ENCODE measurements at places on chromosomes 5 and 9.

DNA sequence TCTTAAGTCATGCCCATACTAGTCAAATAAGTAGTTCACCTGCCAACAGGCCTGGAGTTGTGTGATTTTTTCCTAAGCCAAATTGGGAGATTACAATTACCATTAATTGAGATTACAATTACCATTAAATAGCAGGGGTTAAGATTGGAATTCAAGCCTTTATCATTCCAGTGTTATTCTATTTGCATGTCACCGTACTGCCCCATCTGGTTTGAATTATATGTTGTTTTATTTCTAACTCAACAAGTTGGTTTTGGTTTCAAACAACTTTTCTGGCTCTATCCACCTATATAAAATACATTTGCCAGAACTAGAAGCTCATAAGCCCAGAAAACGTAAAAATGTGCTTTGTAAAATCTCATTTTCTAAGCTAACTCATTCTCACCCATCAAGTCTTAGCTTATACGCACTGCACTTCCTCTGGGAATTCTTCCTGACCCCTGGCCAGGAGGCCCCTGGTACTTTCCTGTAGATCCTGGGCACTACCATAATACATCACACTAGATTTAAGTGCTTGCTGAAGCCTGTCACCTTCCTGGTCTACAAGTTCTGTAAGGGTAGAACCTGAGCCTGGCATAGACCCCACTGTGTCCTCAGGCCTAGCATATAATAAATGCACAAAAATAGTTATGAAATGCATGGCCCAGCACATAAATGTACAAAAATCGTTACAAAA, 242.0 kb upstream of the TRPM3 start:
- DNase-seq, result no peak

DNA sequence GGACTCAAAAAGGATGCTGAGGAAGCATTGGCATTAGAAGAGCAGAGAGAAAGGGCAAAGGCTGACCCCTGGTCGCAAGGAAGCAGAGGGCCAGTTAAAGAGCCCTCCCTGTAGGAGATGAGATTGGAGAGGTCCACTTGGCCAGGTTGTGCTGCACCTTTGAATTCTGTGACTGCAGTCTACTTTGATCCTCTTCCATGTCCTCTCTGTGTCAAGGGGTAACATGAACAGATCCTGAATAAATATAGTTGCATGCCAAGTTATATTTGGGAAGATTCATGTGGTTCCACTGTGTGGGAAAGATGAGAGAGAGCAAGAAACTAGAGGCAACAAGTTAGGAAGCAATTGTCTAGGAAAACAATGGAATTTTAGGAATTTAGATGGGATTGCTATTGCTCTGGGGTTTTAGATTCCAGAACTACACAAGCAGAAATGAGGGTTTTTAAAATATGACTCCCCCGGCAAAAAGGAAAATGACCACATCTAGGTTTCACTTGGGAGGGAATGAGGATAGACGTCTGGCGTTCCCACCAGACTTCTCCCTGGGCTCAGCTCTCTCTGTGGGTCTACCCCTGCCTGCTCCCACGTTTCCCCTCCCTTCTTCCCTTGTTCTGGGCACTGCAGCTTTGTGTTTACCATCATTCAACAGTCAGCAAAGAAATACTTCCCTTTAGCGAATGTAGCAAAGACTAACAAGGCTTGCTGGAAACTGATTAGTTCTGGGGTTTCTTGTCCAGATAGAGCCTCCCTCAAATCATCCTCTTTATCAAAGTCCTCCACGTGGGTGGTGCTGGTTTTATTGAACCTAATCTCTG, 63.6 kb downstream of the SNX18 start:
- no peak for DNase-seq

DNA sequence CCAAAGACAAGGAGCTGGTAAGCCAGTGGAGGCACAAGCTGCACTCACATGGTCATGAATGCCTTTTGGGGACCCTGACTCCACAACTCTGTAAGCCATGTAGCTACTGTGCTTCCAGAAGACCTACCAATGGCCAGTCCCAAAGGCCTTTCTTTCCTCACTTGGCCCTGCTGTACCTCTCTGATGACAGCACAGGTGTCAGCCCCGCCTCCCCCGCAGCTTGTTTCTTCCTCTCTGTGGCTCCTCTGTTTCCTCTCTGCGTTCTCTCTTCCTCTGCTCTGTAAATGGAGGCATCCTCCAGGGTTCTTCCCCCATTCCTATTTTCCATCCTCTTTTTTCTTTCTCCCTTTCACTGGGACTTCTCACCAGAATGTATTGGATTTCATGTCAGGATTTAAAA, 26.7 kb downstream of the SH3TC2 start:
- no peak for DNase-seq

GRCh38 chr5:146052780-146053179, 52.6 kb downstream of the PLAC8L1 start:
- no peak for DNase-seq

DNA sequence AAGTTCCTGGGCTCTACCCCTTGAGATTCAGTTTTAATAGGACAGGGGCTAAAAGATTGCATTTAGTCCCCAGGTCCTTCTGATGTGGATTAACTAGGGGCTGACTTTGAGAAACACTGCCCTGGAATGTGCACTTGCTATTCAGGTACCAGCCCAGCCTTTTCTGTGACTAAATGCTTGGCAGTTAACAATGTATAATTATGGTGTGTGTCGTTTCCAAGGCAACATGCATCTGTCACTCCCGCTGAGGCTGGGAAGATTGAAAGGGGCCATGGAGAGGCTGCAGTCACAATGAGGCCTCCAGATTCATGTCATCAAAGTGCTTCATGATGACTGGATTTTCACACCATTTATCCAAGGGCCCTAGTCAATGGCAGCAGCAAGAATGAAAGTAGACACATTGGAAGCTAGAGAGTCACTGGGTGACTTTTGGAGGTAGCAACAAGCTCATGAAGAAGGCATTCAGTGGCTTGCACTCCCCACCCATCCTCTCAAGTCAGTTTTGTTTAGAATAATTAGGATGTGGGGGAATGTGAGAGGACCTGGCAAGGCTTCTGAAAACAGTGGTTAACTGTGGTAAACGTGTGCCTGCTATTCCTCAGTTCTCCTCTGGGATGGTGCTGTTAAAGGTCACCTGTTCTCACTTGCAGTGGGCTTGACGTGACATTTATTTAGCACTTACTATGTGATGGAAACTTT, 28.3 kb downstream of the RAI14 start:
- DNase-seq, result peak; percentile 14

- no peak for DNase-seq
Observed at GRCh38 chr5:32707418-32707997, 3.6 kb upstream of the NPR3 start.

DNA sequence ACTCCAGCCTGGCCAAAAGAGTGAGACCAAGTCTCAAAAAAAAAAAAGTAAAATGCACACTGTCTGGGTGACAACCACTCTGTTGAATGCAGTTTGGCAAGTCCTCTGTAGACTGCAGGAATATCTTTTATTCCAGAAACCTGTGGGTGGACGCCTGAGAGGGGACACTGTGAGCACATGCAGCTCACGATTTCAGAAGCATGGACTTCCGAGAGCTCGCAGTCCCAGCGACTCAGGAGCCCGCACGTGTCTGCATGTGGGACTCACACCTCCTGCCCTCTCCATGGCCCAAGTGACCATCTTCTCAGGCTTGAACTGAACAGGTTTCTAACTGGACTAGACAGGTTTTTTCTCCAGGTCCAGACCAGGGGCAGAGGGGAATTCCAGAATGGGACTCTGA, 388.6 kb upstream of the IRX2 start:
- DNase-seq, result no peak

GRCh38 chr5:2899311-2899710, 147.8 kb upstream of the IRX2 start:
- no peak for DNase-seq

- DNase-seq, result no peak
Observed at GRCh38 chr9:5631026-5631425, 2.1 kb downstream of the RIC1 start.

DNA sequence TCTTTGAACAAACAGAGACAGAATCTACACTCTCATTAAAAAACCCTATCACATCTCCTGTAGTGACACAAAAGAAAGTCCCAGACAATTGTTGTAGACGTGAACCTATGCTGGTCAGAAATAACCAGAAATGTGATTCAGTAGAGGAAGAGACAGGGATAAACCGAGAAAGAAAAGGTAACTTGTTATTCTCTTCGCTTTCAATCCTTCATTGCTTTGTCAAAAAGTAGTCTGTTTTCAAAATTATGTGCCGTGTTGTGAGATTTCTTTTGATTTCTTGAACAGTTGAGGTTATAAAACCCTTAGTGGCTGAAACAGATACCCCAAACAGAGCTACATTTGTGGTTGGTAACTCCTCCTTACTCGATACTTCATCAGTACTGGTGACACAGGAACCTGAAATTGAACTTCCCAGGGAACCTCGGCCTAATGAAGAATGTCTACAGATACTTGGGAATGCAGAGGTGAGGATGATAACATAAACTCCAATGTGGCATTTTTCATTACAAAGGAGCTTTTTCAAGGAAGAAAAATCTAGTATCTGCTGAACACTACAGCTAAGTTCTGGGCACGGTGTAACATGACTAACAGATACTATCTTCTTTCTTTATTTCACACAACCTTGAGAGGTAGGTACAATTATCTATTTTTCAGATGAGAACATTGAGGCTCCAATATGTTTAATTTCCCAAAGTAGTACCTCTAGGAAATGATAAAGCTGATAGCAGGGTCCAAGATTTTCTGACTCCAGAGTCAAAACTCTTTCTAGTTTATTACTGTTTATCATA, 14.3 kb downstream of the HMGCR start:
- no peak for DNase-seq

GRCh38 chr5:65760504-65761275, 38.7 kb downstream of the NLN start:
- no peak for DNase-seq

- DNase-seq, result no peak
Observed at GRCh38 chr9:37693260-37693659, 42.5 kb downstream of the FRMPD1 start.

DNA sequence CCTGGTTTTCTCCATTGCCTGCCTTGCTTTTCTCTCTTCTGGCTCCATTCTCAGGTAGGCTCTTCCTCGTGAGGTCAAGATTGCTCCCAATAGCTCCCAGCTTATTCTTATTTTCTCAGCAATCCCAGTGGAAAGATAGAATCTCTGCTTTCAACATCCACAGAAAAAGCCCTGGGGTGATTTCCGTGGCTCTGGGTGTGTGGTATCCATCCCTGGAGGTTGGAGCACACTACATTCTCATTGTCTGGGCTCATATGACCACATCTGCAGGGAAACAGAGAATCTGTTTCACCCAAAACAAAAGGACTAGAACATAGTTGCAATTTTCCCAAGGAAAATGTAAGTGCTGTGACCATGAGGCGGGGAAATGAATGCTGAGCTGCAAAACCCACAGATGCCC, 236.0 kb downstream of the TENT4A start:
- no peak for DNase-seq

DNA sequence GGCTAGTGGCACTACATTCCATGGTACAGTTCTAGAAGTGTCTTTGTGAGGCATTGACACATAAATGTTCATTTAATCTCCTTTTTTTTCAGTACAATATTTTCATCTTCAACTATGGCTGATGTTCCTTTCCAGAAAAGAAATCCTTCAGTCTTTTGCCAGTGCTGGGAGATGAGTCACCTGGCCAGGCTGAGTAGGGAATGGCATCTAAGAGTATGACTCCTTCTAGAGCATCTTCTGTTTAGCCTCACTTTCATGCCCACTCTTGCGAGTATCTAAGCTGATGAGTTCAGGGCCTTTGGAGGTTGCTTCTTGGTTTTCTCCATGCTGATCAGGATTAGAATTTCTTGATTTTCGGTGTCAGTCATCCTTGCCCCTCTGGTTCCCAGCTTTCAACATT, 124.4 kb downstream of the SLC28A3 start:
- DNase-seq, result no peak

DNA sequence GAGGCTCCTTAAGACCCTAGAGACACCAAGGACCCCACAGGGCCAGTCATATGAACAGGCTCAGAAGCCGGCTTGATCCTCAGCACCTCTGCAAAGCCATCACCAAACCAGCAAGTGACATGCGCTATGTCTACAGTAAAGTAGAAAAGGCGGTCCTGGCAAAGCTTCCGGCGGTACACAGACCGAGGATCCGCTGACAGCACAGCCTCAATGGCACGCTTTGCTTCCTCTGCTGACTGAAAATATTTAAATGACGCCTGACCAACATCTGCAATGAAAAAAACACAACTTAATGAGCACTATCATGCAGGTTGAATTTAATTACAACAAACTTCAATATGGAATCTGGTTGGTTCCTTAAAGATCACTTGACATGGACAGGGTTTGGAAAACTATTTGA, 17.6 kb downstream of the TRMO start:
- DNase-seq, result no peak

DNA sequence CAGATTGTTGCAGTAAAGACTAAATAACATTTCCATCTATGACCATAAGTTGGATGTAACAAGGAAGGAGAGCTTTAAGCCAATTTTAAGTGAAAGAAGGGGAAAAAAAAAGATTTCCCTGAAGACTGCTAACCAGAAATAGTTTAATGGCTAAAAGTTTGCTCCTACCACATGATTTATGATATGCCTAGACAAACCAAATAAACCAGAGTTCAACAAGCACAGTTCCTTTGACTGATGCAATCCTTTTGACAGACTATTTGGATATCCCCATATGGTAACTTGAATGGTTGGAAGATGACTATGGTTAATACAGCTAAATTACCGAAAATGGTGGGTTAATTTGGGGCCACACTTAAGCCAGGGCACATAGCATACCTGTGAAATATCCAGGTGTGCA, 338.5 kb downstream of the CETN3 start:
- no peak for DNase-seq

- DNase-seq, result no peak
Observed at GRCh38 chr5:141701360-141702119, 19.5 kb upstream of the ARAP3 start.

- no peak for DNase-seq
Observed at GRCh38 chr9:138024831-138025291, 147.3 kb downstream of the CACNA1B start.

- DNase-seq, result no peak
Observed at GRCh38 chr9:37639109-37639762, 11.5 kb upstream of the FRMPD1 start.

DNA sequence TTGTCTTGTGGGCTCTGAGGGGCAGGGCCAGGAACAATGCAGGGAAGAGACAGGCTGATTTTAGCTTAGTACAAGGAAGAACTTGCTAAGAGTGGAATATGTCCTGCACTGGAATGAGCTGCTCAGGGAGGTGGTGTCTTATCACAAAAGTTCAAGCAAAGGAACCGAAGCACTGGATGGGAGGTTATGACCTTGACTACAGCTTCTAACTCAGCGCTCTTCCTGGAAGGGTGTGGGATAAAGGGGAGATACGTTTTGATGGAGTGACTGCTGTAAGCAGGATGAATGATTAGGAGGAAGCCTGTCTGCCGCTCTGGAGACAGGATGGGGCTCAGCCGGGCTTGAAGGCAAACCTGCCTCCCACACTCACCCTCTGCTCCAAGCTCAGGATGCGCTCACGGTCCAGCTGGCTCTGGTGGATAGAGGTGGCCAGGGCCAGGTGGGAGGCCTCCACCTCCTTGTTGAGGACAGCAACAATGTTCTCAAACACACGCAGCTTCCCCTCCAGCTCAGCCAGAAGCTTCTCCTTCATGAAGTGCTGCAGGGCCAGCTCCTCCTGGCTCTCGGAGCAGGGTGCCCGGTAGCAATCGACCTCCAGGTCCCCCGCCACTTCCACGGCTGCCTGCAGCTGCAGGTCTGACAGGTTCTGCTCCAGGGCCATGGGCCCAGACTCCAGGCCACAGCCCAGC, 13.5 kb downstream of the TRAF1 start:
- no peak for DNase-seq
